ENCODE measurements at places on chromosomes 2 and 18. TPM values are rescaled to one million over a fixed set of nuclear protein-coding genes. Genes with fewer than 3 reads are reported as not detected.

GRCh38 chr2:48343571-48344440, 186.1 kb upstream of the STON1 start:
- no peak for DNase-seq

Gene NAGK
- polyA plus RNA-seq = 67.2 TPM

Gene AMER3
- not detected for polyA plus RNA-seq

DNA sequence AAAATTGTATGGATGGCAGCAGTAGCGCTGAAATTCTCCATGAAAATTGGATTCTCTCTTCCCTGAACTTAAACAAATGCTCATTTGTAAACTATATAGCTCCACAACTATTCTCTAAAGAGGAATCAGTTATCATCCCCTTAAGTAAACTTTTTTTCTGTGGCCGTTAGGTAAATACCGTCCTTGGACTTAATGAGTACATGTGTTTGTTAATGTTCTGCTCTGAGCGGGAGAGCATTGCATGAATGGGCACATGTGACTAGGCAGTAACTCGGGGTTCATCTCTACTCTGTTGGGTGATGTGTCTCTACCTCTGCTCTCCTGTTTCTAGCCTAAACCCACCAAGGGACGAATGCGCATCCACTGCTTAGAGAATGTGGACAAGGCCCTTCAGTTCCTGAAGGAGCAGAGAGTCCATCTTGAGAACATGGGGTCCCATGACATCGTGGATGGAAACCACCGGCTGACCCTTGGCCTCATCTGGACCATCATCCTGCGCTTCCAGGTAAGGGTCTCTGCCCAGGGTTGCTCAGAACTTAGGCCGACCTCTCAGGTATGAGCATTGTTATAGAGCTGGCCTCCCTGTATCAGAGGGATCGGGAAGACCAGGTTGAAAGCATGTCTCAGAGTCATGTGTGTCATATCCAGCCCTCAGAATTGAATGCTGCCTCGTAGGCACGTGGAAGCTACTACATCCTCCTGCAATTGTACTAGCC, 111.5 kb upstream of the EML6 start:
- no peak for DNase-seq

DNA sequence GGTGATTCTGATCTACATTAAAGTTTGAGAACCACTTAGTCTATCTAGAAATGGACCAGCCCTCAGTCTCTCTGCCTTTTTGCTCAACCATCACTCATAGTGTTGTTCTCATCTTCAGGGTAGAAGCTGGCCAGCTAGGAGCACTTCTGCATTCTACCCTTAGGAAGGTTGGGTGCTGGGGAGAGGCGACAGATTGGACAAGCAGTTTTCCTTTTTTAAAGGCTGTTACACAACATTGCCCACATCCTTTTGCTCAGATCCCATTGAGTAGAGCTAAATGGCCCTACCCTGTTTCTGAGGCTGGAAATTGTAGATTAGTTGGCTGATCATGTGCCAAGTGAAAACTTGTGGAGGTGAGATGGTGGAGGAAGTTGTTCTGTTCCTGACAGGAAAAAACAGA, 35.6 kb downstream of the OSBPL6 start:
- DNase-seq = no peak

DNA sequence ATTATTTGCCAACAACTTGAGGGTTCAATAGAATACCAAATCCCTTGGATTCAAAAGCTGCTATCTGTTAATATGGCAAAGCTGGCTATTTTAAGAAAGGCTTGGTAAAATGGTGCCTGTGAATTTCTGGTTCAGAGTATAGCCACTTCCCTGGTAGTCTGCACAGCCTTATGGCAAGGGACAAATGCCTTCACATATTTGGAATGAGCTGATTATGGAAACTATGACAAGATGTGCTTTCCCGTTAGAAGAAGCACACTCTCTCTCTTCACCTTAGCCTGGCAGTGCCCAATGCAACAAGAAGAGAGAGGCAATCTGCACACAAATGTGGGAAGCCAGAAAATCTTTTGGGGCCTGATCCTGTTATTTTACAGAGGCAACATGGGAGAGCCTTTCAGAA, 47.5 kb upstream of the MAP3K20 start:
- DNase-seq = no peak

Gene NYAP2
- 0.23 TPM for polyA plus RNA-seq

Gene ABHD1
- polyA plus RNA-seq = 0.70 TPM

DNA sequence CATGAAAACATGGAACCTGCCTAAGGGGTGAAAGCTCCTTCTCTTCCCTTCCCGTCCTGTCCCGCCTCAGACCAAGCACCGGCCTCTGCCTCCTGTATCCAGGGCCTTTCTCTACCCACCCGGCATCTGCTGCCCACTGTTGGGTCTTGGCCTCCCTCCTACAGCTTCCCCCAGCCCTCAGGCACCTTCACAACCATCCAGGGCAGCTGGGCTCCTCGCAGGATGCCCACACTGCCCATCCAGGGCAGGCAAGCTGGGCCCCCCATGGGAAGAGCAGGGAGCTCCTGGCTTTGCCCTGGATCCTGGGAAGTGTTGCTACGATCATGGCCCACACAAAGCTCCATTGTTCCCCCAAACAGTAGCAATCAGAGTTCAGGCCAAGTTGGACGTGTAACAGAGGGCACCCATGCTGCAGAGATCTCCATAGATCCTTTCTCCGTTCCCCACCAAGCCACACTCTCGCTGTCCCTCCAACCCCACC, 206.6 kb downstream of the NDUFA10 start:
- DNase-seq = no peak

Gene C2orf68
- polyA plus RNA-seq = 54.6 TPM

GRCh38 chr2:229520691-229521096, 193.7 kb downstream of the DNER start:
- peak; percentile 89 for DNase-seq

Gene LHCGR
- polyA plus RNA-seq = not detected

DNA sequence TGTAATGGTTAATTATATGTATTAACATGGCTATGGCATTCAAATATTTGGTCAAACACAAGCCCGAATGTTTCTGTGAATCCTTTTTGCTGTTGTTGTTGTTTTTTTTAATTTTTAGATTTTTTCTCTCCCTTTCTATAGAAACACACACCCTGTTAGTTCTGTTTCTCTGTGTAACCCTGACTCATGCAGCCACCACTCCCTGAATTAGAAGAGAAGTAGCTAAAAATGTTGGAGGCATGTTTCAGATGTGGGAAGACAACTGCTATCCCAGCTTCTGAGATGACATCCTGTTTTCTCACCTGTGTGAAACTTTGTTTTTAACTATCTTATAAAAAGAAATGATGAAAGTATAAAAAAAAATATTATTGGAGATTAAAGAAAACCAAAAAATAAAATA, 219.6 kb upstream of the RGPD4 start:
- no peak for DNase-seq

GRCh38 chr18:14942275-14942674, 194.3 kb downstream of the ANKRD30B start:
- no peak for DNase-seq

- no peak for DNase-seq
Observed at GRCh38 chr2:97966545-97967215, 29.1 kb downstream of the TMEM131 start.

Gene MATN3
- 1.6 TPM for polyA plus RNA-seq

Measured in muscle of arm (tissue), 14 donors.